ENCODE measurements at places on chromosomes 4 and X. TPM values are rescaled to one million over a fixed set of nuclear protein-coding genes. Genes with fewer than 3 reads are reported as not detected.

CSN3 gene
- not detected for total RNA-seq

TASL gene
- not detected for total RNA-seq

SCLT1 gene
- total RNA-seq, result 14.7 TPM

CDX4 gene
- not detected for total RNA-seq

THAP9 gene
- 2.7 TPM for total RNA-seq

CLIC2 gene
- total RNA-seq, result not detected

MAGEC3 gene
- total RNA-seq, result 0.68 TPM

PGAM4 gene
- total RNA-seq, result not detected

GPR119 gene
- total RNA-seq, result not detected

EGF gene
- total RNA-seq, result 0.57 TPM

SMIM10 gene
- not detected for total RNA-seq

PKD2 gene
- total RNA-seq, result 31.0 TPM

GSX2 gene
- not detected for total RNA-seq

SPINK2 gene
- not detected for total RNA-seq

TLR10 gene
- total RNA-seq, result 0.05 TPM

WDR1 gene
- total RNA-seq, result 236 TPM

CT45A8 gene
- total RNA-seq, result 0.83 TPM

UGT2B17 gene
- total RNA-seq, result not detected

HS6ST2 gene
- total RNA-seq, result 17.4 TPM

PAGE1 gene
- 7.5 TPM for total RNA-seq

MAGEA1 gene
- 7.1 TPM for total RNA-seq

SYNPO2 gene
- total RNA-seq, result 0.30 TPM

NIPAL1 gene
- 4.1 TPM for total RNA-seq

GUCY1A1 gene
- not detected for total RNA-seq

SH3BP2 gene
- total RNA-seq, result 36.5 TPM

ITGB1BP2 gene
- total RNA-seq, result 1.6 TPM

UGT2A1 gene
- not detected for total RNA-seq

CDS1 gene
- total RNA-seq, result 0.68 TPM

MEPE gene
- total RNA-seq, result not detected

HSFX2 gene
- total RNA-seq, result not detected

FMR1NB gene
- not detected for total RNA-seq

MBNL3 gene
- 1.6 TPM for total RNA-seq

UFSP2 gene
- total RNA-seq, result 31.2 TPM

ZNF280C gene
- 3.1 TPM for total RNA-seq

PWWP3B gene
- not detected for total RNA-seq

TCEAL5 gene
- total RNA-seq, result not detected

CXCL9 gene
- total RNA-seq, result not detected

CFAP299 gene
- not detected for total RNA-seq

KDR gene
- total RNA-seq, result 0.72 TPM

SYN1 gene
- total RNA-seq, result 0.13 TPM

PHEX gene
- 2.4 TPM for total RNA-seq

DSPP gene
- total RNA-seq, result not detected

F8A2 gene
- not detected for total RNA-seq

FAM184B gene
- total RNA-seq, result 0.27 TPM

SRPX2 gene
- total RNA-seq, result 16.0 TPM

UGT2B7 gene
- total RNA-seq, result 1.6 TPM

PAGE2B gene
- not detected for total RNA-seq

DNAAF6 gene
- total RNA-seq, result not detected

BANK1 gene
- 0.11 TPM for total RNA-seq

SMR3A gene
- total RNA-seq, result not detected

DACH2 gene
- not detected for total RNA-seq

CCDC120 gene
- total RNA-seq, result 0.48 TPM

FANCB gene
- 10.8 TPM for total RNA-seq

KLHL13 gene
- total RNA-seq, result 0.96 TPM

RNF150 gene
- 1.7 TPM for total RNA-seq

NDST3 gene
- total RNA-seq, result 0.23 TPM

BLTP1 gene
- 12.3 TPM for total RNA-seq

YTHDC1 gene
- 34.5 TPM for total RNA-seq
